Body of pancreas (tissue), 4 donors: ENCODE measurements at places on chromosomes 11 and 22. TPM values are rescaled to one million over a fixed set of nuclear protein-coding genes. Genes with fewer than 3 reads are reported as not detected.
A peak's percentile ranks its signal among the peaks of the same experiment; 100 is the strongest.

GRCh38 chr11:63764679-63765647, 3.6 kb downstream of the ZFTA start:
- DNase-seq = peak; percentile 80

Gene TRIM49
- total RNA-seq = not detected

GRCh38 chr22:24107661-24108060, 73.6 kb upstream of the SUSD2 start:
- peak; percentile 65 for DNase-seq

DNA sequence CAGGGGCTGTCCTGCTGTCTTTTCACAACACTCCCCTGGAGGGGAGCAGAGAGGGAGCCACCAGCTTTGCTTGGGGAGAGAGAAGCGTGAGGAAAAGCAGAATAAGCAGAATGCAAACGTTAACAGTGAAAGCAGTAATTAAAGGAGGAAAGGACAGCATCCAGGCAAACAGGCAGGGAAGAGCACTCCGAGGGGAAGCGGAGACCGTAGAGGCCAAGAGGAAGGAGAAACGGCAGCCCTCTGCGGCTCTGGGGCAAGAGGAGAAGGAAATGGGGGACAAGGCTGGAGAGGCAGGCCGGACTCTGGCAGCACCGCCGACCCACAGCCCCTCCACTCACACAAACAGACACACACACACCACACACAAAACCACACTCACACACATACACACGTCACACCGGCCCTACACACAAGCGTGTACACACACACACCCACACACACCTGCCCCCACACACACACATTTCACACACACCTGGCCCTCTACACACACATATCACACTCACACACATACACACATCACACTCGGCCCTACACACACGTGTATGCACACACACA, 449.8 kb downstream of the SOX6 start:
- no peak for DNase-seq

DNA sequence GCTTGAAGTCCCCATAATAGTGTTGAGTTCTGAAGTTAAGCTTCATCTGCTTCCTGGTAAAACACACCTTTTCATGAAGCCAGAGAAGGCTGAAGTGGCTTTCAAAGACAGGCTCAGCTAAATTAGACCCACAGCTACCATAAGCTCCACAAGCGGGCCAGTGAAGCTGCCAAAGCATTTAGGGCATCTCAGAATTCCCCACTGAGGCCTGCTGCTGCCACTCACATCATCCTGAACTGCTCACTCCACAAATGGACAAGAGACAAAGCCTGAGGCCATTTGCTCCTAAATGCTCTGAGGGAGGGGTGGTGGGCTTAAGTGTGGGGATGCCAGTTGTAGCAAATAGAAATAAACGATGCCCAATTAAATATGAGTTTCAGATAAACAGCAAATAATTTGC, 14.6 kb downstream of the CCDC83 start:
- no peak for DNase-seq

DNA sequence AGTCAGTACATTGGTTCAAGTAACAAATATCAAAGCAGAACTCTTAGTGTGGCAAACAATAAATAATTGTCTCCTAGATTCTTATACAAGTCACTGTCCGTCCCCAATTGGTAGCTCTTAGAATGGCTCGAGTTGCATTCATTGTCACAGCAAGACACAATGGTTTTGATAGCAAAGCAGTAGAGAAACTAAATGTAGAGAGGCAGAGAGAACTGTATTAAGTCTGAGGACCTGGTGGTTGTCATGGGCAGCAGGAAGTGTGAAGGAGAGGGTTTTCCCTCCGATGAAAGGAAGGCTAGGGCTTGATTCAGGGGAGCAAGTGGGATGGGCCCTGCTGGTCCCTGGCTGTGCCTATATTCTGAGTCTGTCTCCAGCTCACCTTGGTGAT, 36.6 kb downstream of the RCOR2 start:
- DNase-seq = no peak

GRCh38 chr22:45200860-45201511, 37.3 kb downstream of the NUP50 start:
- DNase-seq = no peak

Gene DCPS
- 17.9 TPM for total RNA-seq

- DNase-seq = peak; percentile 52
Observed at GRCh38 chr22:42938976-42939375, 76.0 kb downstream of the PACSIN2 start.

DNA sequence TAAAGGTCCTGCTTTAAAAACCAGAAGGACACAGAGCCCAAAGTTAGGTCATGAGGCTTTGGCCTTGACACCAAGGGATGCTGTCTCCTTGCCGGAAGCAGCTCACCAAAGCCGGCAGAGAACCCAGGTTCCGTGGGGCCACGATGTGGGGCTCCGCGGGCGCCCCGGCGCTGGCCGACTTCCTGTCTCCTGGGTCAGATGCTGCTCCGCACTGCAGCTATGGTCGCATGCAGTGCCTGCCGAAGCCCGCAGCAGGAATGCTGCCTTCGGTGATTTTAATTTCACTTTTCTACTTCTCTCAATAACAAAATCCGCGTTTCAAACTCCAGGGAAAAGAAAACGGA, 454 bp upstream of the OTUB1 start:
- DNase-seq = no peak

- DNase-seq = no peak
Observed at GRCh38 chr22:40529821-40530220, 106.7 kb downstream of the MRTFA start.

Gene RASSF10
- not detected for total RNA-seq

GRCh38 chr11:96189351-96189750, 153.6 kb downstream of the MAML2 start:
- DNase-seq = no peak

DNA sequence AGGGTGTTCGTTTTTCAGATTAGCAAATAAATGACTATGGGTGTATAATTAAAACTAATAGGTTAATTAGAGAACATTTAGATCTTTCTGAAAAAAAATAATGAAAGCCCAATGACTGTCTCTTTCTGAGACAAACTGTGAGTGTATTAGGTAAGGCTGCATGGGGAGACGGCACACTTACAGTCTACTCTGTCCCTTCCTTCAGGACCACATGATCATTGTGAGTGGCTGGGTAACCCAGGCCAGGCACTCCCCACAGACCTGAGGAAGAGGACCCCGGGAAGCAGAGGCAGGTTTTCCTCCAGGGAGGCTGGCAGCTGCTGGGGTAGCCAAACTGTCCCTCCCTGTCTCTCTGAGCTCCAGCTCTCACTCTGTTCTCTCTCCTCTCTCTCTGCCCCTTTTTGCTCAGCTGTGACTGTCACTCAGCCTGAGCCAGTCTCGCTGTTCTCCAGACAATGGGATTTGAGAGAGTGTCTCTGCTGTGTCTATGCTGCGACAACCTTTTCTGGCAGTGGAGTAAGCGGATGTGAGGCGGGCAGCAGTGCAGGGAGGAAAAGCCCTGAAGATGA, 83.1 kb upstream of the NCAM1 start:
- DNase-seq = no peak

DNA sequence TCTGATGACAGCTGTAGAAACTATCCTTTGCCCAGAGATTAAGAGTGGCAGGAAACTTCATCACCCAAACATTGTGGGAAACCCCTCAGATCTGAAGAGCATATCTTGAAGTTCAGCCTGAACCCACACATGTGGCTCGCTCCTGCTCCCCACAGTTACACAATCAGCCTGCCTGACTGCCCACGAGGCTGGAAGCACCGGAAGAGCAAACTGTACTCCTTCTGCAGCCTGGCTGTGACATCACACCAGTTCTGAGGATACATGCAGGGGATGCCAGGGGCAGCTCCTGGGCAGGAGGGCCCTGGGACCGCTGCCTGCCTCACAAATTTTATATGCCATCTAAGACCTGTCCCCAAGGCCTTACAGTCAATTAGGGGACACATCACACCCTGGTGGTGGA, 444.4 kb downstream of the BUD13 start:
- no peak for DNase-seq

DNA sequence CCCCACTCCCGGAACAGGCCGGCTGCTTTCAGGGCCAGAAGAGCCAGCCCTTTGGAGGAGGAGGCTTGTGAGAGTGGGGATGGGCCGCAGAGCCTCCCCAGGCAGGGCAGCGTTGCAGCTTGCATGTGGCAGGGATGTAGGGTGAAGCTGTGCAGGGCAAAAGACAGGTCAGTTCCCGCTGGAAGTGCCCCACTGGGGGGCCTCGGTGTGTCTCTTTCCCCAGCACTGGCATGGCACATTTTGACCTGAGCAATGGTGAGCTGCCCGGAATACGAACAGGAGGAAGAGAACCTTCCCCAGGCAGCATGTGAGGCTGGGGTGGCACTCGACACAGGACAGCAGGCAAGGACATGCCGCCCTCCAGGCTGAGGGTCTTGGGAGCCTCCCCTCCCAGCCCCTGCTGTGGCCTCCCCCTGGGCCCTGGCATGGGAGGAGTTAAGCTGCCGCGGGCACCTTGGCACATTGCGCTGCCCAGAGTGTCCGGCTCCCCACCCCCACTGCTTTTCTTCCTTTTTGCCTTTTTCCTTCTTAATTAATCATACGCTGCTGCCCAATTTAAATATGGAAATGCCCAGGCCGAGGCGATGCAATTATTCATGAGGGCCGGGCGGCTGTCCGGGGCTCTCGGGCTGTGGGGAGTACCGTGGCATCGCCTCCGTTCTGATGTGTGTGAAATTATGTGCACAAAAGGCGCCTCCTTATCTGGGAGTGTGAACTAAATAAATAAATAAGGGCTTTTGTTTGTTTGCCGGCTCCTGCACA, 76.0 kb upstream of the WNT7B start:
- DNase-seq = peak; percentile 78

Gene TMEM191B
- total RNA-seq = 0.78 TPM

DNA sequence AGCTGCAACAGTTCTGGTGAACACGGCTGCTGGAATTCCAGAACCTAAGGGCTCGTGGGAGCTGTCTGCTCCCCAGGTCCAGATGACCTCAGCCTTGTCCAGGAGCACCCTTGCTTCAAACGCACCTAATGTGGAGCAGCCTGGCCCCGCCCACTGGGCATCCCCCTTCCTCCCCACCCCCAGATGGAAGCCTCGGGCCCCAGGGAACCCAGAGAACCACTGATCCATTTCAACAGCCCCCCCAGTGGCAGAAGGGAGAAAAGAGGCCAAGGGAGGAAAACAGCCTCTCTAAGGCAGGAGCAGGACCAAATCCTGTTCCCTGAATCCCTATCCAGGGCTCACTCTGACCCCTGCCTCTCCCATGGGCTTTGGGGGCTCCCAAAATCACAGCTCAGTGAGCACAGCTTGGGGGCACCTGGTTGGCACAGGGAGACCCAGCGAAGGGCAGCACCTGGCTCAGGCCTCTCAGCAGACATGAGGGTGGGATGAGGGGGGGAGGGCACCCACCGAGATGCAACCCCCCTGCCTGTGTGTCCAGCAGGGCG, 1.2 kb downstream of the CYTH4 start:
- DNase-seq = no peak

Gene C11orf91
- not detected for total RNA-seq
